ENCODE measurements at places on chromosomes 7 and 10.

DNA sequence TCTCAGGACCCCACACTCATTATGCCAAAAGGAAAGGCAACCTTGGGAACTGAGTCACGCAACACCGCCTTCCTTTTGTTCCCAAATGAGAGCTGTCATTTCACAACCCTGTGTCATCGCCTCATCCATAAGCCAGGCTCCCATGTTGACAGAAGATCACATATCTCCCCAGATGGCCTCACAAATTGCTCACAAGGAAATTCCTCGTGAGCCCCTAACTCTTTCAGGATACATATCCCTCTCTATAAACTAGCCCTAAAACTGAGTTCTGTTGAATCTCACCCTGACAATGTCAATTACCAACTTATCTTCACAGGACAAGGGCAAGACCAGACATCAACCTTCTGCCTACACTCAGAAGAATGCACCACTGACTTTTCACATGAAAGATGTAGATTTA is 22.6 kb downstream of the CCDC3 start:
- no peak for DNase-seq

DNA sequence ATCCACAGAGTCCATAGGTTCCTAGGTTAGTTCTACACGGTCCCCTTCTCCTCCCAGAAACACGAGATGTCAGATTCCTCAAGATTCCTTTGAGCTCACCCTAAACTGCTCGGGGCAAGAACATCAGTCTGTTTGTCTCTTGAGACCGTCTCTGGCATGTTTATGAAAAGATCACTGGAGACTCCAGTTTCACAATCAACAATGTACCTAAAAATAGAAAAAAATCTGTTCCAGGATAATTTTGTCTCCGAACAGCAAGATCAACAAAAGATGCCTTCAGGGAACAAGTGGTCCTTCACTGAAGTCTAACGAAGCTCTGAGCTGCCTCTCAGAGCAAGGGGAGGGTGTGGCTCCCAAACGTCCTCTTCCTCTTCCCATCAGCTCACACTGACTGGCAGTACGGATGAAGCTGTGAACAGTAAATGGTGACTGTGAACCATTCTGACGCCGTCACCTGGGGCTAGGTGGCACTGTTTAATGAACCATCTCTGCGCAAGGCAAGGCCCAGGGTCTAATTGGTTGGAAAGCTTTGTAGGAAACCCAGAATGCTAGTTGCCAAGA is 156.2 kb upstream of the LYZL1 start:
- peak; percentile 19 for DNase-seq

DNA sequence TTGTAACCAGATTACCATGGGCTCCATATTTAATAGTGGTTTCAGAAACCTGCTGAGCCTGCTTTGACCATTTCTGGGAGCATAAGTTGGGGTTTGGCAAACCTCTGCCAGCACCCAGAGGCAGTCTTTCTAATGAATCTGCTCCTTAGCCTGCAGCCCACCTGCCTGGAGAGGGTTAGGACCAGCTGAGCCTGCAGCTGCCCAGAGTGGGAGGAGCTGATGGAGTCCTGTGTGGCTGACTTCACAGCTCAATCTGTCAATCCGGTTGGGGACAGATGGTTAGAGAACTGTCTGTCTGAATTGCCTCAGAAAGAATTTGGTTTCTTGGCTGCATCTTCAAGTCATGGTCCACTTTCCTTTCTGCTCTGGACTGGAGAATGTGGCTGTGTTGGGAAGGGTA is 444.6 kb downstream of the NRG3 start:
- no peak for DNase-seq

- DNase-seq: no peak
These were observed 24.9 kb upstream of the NPS start for GRCh38 chr10:127524229-127524628.

DNA sequence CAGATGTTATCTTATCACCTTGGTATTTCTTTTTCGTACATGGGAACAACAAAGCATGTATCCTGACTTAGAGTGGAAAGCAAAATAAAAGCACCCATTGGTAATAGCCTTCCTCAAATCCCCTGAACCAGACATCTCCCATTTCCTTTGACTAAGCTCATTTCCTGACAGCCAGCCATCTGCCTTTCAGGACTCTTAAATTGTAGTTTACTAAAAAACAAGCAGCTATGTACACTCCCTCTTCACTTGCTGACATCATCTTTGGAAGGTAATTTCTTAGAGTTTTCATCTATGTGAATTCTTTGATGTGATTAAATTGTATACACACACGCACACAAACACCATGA is 40.7 kb downstream of the ARL4A start:
- DNase-seq: no peak

DNA sequence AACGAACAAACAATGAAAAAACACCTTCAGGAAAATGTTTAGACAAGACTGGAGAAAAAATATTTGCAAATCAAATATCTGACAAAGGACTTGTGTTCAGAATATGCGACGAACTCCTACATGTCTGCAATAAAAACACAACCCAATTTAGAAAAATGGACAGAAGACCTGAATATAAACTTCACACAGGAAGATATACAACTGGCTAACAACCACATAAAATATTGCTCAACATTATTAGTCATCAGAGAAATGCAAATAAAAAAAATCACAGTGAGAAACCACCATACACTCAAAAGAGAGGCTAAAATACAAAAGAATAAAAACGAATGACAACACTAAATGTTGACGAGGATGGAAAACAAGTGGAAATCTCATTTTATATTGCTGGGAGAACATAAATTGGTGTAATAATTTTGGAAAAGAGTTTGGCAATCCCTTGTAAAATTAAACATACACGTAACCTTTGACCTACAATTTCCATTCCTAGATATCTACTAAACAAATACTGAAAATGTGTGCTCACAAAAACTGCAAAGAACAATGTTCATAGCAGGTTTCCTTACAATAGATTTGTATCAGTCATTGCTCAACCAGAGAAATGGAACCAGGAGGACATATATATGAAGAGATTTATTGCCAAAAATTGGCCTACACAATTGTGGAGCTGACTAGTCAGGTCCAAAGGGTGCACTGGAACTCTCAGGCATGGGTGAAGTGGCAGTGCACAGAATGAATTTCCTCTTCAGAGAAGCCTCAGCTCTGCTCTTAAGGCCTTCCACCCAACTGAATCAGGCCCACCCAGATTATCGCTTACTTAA is 82.9 kb upstream of the OGDHL start:
- DNase-seq: no peak

DNA sequence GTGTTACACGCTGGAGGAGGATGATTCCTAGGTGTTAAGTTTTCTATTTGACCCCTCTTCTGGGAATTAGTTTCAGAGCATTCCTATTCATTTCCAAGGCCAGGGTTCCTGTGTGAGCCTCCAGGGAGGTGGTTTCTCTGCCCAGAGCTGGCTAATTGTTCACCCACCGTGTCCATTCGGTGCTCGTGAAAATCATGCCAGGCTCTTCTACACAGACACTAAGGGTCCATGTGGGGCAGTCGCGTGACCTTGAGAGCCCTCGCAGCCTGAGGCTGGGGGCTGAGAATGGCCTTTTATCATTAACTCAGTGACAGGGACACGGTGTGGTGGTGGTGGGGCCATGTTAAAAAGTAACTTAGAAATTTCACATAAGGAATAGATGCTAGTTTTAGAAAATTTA is 83.7 kb downstream of the EMX2 start:
- DNase-seq: no peak

- DNase-seq: no peak
These were observed 29.1 kb downstream of the RHEB start for GRCh38 chr7:151490456-151491105.

- no peak for DNase-seq
These were observed 605.9 kb downstream of the KCNMA1 start for GRCh38 chr10:77031531-77032187.

DNA sequence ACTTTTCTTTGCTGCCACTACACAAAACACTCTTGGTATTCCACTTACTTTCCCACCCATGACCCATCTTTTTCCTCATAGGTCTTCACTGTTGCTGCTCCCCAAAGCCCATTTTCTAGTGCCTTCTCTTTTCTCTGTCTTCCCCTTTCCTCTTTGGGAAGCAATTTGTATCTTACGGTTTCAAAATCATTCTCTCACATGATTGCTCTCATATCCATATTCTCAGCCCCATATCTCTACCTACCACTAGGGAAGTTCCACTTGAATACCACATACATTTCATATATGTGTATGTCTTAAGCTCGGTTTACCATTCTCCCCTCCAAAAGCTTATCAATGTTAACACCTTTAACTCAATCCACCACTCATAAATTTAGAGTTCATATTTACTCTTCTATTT is 3.2 kb upstream of the UBE2D1 start:
- DNase-seq: no peak

- no peak for DNase-seq
These were observed at the start of gene GRM8 for GRCh38 chr7:127252778-127253280. Gene GRM8 (minus strand): TSS chr7:127252941.

DNA sequence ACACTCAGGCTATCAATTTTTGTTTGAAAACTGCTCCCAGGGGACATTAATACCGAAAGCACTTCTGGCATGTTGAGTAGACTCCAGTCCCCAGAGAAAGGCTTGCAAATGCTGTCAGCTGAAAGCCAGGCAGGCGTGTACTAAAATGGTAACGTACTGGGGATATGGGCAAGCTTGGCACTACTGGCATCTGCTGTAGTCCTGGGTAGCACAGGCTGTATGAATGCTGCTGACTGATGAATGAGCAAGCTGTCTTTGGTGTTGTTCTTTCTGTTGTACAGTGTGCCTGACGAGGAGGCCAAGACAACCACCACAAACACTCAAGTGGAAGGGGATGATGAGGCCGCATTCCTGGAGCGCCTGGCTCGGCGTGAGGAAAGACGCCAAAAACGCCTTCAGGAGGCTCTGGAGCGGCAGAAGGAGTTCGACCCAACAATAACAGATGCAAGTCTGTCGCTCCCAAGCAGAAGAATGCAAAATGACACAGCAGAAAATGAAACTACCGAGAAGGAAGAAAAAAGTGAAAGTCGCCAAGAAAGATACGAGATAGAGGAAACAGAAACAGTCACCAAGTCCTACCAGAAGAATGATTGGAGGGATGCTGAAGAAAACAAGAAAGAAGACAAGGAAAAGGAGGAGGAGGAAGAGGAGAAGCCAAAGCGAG is 53.5 kb upstream of the AGBL3 start:
- no peak for DNase-seq

- no peak for DNase-seq
These were observed 715 bp upstream of the MUC12 start for GRCh38 chr7:100968650-100969049.

DNA sequence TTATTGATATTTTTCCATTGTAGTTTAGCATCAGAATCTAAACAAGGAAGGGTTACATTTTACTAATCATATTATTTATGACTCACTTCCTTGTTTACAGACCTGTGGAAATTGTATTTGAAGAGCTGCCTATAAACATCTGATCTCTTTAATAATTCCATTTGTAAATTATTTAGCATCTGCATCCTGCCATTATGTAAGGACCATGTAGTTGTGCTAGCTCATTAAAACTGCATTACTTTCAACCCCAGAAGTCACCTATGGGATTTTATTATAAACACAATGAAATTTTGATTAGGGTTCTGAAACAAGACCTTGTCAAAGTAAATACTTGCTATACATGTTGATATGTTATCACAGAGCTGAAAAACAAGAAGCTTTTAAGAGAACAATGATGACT is 146.8 kb upstream of the SLC26A5 start:
- DNase-seq: no peak

DNA sequence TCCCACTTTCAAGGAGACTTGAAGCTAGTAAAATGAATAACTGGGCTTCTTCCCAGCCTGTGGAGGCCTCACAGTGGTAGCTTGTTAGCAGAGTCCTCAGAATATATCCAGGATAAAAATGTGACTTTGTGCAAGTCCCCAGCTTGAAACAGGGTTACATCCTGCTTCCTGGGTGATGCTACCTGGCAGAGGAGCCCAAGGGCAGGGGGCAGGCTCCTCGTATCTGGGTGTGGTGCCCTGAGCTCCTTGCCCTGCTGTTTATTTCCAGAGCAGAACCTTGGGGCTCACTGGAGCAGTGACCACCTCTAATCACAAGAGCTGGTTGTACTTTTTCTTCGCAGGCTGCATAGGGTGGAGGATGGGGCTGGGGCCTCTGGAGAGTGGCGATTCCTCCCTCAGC is 94.8 kb downstream of the GRK5 start:
- no peak for DNase-seq

- DNase-seq: no peak
These were observed 73.3 kb upstream of the PRKG1 start for GRCh38 chr10:51000976-51001375.

GRCh38 chr7:47536661-47537611 is 45.0 kb downstream of the TNS3 start:
- DNase-seq: no peak

DNA sequence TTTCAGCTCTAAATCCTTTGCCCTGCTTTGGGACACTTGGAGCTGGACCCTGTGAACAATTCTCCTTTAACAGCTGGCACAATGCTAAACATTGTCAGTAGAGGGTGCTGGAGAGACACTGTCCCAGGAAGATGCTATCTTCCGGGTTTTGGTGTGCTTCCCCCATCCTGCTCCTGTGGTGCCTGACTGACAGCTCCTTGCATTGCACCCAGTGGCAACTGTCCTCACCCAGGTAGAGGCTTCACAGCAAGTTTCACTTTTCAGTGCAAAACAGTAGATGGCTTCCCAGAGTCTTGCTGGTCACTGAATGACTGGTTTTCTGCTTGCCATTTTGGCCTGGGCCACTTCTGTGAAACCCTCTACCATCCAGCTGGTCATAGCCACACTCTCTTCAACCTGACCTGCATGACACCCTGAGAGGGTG is 77.3 kb downstream of the CDC14C start:
- DNase-seq: peak; percentile 41

- DNase-seq: no peak
These were observed 30.1 kb downstream of the TNS3 start for GRCh38 chr7:47551668-47552440.

GRCh38 chr10:58516119-58516518 is 3.4 kb downstream of the BICC1 start:
- DNase-seq: no peak

Data from hematopoietic multipotent progenitor cell treated with erythropoietin and hydrocortisone succinate and interleukin-3 and kit ligand, for 8 days (in vitro differentiated cells).